ENCODE measurements at places on chromosomes 12 and 14.

GRCh38 chr12:100896192-100896591, 101.6 kb downstream of the ANO4 start:
- no peak for DNase-seq

DNA sequence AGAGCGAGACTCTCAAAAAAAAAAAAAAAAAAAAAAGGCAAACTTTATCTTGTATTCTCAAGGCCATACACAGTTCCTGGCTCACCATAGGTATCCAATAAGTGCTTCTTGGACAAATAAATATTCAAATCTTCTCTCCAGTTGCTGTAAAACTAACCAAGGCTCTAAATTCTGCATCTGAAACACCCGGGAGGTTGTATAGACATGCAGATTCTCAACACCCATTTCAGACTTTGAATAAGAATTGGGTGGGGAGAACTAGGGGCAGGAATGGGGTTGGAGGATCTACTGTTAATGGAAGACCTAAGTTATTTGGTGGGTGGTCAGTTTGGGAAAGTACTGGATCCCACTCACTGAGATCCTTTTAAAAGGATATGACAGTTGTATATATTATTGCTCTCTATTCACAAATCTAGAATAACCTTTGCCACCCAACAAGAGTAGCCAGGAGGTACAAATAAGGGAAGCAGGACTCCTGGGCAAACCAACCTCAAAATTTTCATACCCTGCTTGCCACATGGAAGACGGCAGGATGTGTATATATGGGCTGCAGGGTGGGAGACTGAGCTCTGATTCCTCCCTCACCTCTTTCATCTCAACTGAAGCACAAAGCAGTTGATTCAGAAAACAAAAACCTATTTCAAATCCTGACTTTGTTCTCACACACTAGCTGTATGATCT, 879 bp downstream of the GDF3 start:
- DNase-seq = no peak

DNA sequence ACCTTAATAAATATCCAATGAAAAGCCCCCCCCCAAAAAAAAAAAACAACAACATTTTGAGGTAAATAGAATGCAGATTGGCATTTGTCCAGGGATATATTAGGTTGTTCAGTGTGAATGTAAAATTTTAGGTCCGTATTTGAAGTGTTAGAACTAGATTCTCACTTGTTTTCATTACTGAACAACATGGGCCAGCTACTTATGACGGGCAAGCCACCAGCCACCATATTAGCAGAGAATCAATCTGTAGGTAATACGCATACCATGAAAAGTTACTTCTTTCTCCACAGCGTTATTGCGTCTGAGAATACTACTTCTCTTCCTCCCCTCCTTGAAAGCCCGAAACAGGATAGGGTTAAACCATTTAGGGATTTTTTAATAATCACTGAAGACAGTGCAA, 5.4 kb downstream of the FLRT2 start:
- DNase-seq = no peak

DNA sequence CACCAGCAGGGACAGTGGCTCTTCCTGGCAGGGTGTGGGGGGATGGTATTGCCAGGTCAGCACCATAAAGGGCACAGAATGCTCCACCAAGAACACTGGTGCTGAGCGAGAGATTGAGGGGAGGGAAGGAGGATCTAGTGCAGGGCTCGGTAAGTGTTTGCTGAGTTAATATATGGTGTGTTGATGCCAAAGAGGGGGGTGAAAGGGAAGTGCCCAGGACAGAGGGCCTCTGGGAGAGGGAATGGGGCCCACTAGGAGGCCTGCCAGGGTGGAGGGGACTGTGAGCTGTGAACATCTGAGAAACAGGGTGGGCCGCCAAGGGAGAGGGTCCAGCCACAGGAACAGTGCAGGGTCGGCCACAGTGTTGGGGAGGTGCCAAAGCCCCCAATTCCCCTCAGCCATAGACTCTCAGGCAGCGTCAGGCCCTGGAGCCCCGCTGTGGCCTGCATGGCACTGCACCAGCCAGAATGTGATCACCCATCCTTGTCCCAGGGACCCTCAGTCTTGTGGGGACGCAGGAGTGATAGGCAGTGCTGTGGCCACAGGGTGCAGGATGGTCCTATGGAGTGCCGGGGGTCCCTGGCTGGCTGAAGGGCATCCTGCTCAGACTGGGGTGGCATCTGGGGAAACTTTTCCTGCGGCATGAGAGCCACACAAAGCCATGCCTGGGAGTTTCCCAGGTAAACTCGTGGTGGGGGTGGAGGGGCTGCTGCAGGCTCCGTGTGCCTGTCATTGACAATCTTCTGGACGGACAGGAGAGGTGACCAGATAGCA, 11.9 kb downstream of the RIN3 start:
- no peak for DNase-seq

DNA sequence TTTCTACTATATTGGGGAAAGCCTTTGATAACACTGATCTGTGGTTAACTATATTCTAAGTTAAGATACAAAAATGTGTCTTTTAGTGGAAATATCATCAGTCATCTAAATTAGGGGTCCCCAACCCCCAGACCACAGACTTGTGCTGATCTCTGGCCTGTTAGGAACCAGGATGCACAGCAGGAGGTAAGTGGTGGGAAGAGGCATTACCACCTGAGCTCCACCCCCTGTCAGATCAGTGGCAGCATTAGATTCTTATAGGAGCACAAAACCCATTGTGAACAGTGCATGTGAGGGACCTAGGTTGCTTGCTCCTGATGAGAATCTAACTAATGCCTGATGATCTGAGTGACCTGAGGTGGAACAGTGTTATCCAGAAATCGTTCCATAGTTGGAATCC, 28.3 kb upstream of the LIN7A start:
- no peak for DNase-seq

DNA sequence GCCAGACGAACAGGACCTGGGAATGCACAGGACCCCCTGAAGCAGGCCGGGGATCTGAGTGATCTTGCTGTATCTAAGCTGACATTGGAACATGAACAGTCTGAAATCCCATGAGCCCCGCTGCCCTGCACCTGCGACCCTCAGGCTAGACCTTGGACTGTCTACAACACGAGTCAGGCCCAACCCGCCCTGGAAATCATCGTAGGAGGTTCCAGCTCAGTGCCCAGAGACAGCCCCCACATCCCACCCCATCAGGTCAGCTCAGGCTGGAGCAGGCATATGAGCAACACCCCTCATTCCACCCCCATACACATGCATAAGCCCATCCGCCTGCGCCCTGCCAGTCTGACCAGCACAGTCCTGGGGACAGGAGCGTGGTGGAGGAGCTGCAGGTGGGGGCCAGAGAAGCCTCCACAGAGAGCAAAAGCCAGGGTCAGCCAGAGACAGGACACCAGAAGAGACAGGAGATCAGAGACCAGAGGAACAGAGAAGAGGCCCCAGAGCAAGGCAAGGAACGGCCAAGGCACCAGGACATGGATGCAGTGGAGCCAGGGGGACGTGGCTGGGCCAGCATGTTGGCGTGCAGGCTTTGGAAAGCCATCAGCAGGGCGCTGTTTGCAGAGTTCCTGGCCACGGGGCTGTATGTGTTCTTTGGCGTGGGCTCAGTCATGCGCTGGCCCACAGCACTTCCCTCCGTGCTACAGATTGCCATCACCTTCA, at the start of gene AQP6:
Gene AQP6 (plus strand): TSS at position 307 of the 720 bp plus-strand sequence. CDS start 227 bp downstream, at position 534.
- no peak for DNase-seq

DNA sequence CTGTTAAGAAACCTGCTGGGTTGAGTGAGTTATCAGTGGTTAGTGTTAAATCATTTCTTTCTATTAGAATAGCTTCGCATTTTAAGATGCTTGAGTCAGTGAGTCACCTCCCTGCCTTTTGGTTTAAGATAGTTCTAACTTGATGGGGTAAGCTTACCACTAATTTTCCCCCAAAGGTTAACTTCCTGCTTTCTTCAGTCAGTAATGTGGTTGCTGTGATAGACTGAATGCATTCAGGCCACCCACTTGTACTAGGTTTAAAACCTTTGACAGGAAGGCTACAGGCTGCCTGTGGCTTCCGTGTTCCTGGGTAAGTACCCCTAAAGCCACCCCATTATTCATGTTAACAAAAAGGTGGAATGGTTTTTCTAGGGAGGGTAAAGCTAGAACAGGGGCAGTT, 25.3 kb downstream of the CLEC2A start:
- no peak for DNase-seq

- DNase-seq = no peak
These were observed 5.0 kb upstream of the SRSF9 start for GRCh38 chr12:120474616-120474960.

Measured in stimulated activated CD8-positive, alpha-beta memory T cell treated with anti-CD3 and anti-CD28 coated beads, Interleukin-4, amount 100 ng/mL, for 1 hour (primary cell).